Activated CD4-positive, CD25-positive, alpha-beta regulatory T cell treated with anti-CD3 and anti-CD28 coated beads, Interleukin-2, amount 50 U/mL, for 24 hours (primary cell): ENCODE measurements at places on chromosomes 16 and 17.

DNA sequence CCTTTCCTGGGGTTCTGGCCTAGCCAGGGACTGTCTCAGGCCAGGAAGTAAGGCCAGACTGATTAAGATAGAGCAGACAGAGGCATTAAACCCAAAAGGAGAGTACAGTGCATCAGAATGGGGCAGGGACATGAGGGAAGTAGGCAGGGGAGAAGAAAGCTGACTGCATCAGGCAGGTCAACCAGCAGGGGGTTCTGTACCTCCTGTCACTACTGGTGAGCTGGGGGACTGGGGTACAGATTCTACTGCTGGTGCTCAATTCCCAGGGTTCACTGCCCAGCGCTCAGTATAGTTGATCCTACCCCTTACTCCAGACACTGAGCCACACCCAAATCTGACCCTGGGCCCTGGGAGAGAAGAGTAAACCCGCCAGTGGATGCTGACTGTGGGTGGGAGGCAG is 12.9 kb upstream of the MTMR4 start:
- ATAC-seq, result no peak

GRCh38 chr17:3770466-3770865 is 30.5 kb downstream of the ITGAE start:
- ATAC-seq, result peak; percentile 15

DNA sequence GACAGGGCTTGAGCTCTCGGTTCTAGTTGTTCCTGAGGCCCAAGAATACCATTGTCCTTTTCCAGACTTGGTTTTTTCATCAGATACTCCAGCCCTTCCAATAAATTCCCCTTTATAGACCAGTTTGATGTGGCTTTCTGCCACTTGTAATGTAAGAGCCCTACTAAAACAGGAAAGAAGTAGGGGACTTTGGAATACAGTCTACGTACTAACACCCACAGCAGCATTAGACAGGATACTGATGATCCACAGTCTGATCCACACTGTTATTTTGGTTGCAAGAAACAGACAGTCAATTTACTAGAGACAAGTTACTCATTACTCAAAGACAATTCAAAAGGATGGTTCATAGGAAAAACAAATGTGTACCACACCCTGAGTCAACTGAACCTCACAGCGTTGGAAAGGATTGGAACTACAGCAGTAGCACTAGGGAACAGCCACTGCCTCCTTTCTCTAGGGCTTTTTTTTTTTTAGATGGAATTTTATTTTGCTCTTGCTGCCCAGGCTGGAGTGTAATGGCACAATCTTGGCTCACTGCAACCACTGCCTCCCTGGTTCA is 45.9 kb upstream of the MED13 start:
- ATAC-seq, result no peak

GRCh38 chr17:33090806-33091205 is 99.2 kb downstream of the SPACA3 start:
- no peak for ATAC-seq

GRCh38 chr16:27351989-27352388 is 38.2 kb downstream of the IL4R start:
- ATAC-seq, result no peak

- ATAC-seq, result no peak
These were observed 15.1 kb upstream of the CDIPT start for GRCh38 chr16:29878172-29878571.

GRCh38 chr16:84603140-84603816 is 14.6 kb downstream of the COTL1 start:
- no peak for ATAC-seq

DNA sequence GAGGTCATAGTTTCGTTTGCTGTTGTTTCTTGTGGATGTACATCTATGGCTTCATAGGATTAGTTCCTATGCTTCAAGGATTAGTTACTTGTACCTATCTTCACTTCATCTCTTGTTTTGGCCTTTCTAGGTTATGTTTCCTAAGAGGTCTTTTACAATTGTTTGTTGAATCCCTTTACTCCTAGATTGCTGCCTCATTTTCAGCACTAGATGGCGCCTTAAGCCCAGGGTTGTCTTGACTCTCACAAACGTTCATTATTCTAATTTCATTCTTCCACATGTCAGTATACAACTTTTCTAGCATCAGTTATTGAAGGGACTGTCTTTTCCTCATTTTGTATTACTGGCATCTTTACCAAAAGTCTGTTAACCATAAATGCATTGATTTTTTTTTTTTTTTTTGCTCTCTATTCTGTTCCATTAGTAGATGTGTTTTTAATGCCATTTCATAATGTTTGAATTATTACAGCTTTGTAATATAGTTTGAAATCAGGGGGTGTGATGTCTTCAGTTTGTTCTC is 45.0 kb upstream of the NACA2 start:
- no peak for ATAC-seq

- ATAC-seq, result no peak
These were observed 101.3 kb downstream of the NOG start for GRCh38 chr17:56694825-56695224.

GRCh38 chr17:1108478-1108764 is 71.4 kb downstream of the ABR start:
- peak; percentile 5 for ATAC-seq

DNA sequence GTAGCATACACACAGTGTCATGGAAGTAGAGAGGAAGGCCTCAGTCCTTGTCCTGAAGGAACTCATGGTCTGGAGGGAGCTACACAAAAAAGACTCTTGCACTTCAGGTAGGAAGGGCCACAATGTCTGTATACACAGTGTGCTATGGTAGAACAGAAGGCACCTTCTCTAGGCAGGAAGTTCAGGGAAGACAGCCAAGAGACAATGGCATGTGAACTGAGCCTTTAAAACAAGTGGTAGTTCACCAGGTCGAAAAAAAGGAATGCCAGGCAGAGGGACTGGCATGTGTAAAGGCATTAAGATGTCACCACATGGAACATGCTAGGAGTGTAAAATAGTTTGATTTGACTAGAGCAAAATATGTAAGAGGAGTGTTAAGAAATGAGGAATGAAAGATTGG is 9.7 kb downstream of the GNAO1 start:
- no peak for ATAC-seq

DNA sequence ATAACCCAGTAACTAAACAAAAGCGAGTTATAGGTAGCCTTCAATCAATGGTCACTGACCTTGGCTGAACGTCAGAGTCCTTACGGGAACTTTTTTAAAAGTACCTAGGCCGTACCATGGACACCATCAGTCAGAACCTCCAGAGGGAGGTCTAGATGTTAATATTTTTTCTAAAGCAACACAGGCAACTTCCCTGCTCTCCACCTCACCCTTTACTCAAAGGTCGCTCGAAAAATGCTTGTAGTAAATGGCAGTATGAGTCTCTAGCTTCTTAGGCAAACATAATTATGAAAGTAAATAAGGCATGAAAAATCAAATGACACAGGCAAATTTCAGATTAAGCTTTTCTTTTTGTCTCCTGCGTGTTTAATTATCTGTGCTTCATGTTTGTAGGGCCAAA is 82.1 kb downstream of the SLC39A11 start:
- ATAC-seq, result no peak
